Stimulated activated naive CD8-positive, alpha-beta T cell treated with anti-CD3 and anti-CD28 coated beads, Interleukin-15, Interleukin-2, amounts not matched to agents 100 U/mL and 50 U/mL, for 24 hours (primary cell): ENCODE measurements at places on chromosomes 2 and 18.
A peak's percentile ranks its signal among the peaks of the same experiment; 100 is the strongest.

- DNase-seq, result no peak
These were observed 12.7 kb downstream of the KDM3A start for GRCh38 chr2:86453836-86454235.

DNA sequence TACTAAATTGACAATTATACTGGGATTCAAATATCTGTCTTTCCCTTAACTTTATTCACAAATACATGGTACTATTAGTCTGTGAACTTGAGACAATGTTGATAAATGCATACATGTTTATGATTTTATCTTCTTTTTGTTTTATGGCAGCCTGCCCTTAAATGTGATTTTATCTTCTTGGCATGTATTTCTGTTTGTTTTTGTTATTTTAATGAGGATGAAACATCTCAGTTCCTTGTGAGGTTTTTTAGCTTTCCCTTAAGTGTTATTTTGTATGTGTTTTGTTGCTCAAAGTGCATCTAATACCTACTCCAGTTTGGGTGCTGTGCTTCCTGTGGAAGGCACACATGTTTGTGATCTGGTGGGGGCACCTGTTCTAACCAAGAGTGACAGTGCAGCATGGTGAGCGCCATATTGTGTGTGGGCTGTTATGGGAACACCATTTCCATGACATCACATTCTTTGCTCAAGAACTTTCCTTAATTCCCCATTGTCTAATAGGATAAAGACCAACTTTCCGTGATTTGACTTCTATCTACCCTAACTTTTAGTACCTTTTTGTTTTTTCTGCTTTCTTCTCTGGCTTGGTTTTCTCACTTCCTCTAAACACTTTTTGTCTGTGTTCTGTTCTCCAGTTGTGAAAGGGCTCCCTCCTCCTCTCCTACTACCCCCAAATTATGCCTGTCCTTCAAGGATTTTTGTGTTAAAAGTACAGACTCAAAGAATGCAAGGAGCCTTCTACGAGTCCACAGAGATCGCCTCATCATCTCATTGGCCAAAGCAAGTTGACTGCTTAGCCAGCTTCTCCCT, 162.1 kb upstream of the TTC39C start:
- DNase-seq, result no peak

DNA sequence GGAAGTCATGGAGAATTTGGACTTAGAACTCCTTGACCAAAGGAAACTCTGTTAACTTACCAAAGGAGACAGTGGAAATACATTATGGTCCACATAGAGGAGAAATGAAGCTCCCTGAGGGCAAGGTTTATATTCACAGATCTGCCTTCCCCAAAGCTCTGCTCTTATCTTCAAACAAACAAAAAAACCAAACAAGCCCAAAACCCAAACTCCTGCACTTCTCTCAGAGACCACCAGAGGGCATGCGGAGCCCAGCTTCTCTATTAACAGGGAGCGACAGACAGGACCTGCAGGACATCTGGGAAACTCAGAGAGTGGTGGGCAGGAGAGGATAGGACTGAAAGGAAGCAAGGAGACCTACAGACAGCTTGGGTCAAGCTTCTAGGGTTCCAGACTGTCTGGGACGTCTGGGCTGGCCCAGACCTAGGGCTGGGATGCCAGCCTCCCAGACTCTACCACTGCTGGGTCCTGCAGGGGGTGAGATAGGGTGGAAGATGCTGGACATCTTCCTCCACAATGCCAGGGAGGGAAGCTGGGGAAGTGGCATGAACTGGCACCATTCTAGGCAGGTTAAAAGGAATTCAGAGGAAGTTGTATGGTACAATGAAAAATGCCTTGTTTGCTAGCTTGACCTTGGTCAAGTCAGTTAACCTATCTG, 4.0 kb upstream of the WNT10A start:
- peak; percentile 73 for DNase-seq

DNA sequence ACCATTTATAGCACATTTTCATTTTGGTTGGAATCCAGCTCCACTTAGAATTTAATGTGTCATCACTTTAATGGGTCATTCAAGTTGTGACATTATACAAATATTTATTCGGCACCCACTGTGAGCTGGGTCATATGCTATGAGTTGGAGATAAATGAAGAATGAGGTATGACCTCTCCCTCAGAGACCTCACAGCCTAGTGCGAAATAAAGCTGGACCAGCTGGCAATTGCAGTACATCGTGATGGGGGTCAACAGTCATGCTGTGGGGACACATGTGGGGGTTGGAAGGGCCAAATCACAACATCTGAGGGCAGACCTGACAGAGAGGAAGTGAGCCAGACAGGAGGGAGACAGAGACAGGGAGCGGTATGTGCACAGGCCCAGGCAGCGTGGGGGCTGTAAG, 175.4 kb downstream of the MAIP1 start:
- no peak for DNase-seq

DNA sequence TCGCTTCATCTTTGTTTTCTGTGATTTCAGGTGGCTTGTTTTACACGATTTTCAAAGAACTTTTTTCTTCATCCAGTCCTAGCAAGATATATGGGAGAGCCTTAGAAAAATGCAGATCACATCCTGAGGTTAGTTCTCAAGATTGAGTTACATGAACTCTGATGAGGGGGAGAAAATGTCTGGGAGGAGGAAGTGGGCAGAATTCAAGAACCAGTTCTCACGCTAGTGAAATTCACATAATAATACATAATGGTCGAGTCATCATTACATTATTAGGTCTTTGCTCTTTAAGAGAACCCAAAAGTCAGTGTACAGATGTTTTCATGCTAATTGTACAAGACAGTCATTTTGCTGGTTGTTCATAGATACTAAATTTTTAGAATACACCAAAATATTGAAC, 7.0 kb downstream of the TIMM21 start:
- DNase-seq, result no peak

DNA sequence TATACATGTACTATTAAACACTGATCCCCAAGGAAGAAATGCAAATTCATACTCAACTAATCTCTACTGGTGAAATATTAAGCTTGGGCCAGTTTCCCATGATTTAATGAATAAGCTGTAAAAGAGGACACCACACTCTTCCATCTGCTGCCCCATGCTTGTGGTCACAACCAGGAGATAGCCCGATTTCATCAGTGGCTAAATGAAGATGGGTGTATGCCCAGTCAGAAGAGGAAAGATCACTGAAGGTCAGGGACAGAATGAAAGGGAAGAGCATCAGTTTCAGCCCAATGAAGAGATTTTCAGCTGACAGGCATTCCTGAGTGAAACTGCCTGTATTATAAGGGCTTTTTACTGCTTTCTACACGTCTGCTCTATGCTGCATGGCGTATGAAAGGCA, 103.5 kb downstream of the KCNS3 start:
- DNase-seq, result no peak

DNA sequence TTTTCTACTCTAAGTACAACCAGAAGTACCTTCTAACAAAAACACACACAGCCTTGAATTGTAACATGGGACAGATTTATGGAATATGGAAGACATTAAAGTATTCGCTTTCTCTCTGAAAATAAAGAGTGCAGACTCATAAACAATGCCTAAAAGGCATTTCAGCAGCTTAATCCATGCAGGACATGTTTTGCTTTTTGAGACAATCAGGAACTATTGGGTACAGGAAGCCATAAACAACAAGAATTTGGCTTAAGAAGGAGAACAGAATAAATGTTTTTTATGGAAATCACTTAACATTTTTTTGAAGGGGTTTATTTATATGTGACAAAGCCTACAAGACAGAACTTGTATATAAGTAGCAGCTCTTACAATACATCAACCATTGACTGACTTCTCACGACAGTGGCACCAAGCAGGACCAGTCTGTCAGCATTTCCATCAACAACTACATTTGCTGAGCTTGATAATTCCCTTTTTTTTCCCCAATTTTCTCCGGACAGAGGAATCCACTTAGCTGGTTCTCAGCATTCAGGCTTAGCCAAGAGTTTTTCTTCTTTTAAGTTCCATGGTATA, 140.1 kb downstream of the EXOC6B start:
- DNase-seq, result no peak

- DNase-seq, result no peak
These were observed 31.6 kb upstream of the DLX2 start for GRCh38 chr2:172134270-172134669.

DNA sequence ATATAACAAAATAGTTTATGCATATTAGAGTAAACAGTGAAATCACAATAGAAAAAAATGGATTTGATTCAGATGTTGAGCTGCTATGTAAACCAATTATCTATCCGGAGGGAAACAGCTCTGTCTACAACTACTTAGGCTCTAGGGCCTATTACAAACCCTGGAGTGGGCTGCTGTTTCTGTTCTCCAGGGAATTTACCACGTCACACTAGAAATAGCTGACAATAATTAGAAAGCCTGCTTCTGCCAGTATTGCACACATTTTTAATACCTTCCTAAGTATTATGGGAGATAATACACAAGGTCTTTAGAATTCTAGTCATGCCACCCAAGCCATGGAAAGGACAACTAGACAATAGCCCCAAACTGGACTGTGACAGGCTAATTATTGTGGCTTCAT, 411.1 kb downstream of the FIGN start:
- no peak for DNase-seq

DNA sequence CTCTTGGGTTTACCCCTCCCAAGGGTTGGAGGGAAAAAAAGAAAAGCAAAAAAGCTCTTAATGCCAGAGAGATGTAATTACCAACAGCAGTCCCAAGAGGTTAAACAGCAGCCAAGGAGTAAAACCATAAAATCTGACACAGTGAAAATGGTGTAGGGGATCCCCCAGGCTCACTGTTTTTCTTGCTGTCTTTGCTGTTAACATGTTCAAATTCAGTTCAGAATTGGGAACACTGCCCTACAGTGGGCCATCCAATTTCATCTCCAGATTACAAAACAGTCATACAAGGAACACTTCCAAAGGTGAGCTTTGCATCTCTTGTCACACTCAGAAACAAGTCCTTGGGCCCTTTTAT, 54.5 kb downstream of the PLEKHM3 start:
- no peak for DNase-seq

- DNase-seq, result no peak
These were observed 30.1 kb upstream of the ITGA6 start for GRCh38 chr2:172397148-172397834.

GRCh38 chr2:2636813-2637212, 305.7 kb upstream of the MYT1L start:
- no peak for DNase-seq

DNA sequence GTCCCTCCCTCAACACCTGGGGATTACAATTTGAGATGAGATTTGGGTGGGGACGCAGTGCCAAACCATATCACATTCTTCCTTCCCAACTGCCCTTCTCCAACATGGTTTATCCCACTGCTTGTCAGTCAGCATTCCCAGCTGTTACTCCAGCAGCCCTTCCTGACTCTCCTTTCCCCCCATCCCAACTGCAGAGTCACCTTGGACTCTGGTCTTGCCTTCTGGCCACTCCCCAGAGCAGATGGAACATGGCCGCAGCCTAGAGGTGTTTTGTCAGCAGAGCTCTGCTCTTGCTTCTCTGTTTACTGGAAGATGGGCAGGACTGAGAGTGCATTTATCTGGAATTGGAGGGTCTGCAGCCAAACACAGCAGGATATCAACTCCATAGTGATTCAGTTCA, 51.2 kb upstream of the MEX3C start:
- no peak for DNase-seq

DNA sequence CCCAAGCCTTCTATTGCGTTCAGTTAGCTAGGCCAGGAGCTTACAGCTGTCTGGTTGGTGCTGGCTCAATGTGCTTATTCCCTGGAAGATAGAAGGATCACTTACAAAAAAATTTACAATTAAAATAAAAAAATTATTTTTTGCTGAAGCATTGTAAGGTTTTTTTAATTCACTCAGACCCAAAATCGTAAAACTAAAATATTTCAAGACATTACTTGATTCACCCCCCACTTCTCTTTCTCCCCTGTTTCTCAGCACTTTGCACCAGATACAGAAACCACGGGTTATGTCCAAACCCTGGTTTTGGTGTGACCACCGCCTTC, 911 bp upstream of the PTPRM start:
- no peak for DNase-seq

DNA sequence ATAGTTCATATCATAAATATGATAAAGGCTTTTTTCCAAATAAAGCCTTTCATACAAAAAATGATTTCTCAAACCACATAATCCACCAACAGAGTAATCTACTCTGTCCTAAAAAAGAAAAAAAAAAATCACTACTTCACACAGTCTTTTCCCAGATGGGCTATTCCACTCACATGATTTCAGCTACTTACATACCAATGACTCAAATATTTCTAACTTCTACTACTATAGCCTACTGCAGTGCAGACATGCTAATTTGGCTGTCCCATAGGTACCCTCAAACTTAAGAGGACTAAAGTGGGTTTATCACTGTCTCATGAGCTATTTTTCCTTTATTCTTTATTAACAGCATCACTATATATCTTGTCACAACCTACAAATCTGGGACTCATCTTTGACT, 57.4 kb downstream of the SLC66A3 start:
- no peak for DNase-seq

DNA sequence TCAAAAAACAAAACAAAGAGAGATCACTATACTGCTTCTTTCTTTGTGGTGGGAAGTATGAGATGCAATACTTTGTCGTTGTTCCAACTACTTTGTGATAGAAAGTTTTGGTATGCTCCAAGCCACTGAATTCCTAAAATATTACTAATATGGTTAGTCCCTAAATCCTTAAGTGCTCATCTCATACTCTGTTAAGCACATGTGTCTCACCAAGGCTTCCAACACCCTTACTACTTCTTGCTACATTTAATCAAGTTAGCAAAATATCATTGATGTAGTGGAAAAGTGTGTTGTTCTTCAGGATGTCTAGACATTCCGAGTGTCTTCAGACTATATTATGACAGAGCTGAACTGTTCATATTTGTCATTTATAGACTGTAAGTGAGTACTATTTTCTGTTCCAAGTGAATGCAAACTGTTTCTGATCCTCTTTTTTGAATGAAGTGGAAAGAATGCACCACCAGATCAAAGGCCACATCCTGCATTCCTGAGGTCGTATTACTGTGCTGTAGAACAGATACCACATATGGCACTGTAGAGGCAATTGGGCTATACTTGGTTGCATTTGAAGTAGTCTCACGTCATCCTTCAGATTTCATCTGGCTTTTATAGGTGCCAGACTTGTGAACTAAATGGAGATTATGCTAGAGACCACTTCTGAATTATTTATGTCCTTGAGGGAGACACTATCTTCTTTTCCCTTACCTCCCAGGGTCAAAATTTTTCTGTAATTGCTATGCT, 298.4 kb upstream of the ZNF521 start:
- DNase-seq, result no peak
